Stimulated activated CD8-positive, alpha-beta memory T cell treated with anti-CD3 and anti-CD28 coated beads, Interleukin-4, amount 100 ng/mL, for 4 hours (primary cell): ENCODE measurements at places on chromosomes 5 and 9.

GRCh38 chr5:8997542-8998070 is 548.3 kb downstream of the SEMA5A start:
- DNase-seq = no peak

DNA sequence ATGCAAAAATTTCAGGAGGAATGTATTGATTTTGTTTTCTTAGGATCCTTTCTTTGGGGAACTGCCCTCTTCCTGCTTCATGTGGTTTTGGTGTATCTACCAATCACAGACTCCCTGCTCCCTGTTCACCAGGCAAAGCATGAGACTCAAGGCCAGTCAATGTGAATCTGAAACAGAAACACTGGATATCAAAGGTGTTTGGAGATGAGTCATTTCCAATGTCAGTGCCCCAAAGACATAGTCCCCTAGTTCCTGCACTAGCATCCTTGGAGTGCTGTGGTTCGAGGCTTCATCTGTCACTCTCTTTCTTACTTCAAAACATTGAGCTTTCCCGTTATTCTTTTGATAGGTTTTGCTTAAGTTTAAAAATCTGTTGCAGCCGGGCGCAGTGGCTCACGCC is 8.1 kb downstream of the PPP3R2 start:
- DNase-seq = no peak

GRCh38 chr9:136193127-136193890 is 11.6 kb downstream of the LHX3 start:
- no peak for DNase-seq

GRCh38 chr9:70940605-70941004 is 180.8 kb downstream of the TRPM3 start:
- no peak for DNase-seq

DNA sequence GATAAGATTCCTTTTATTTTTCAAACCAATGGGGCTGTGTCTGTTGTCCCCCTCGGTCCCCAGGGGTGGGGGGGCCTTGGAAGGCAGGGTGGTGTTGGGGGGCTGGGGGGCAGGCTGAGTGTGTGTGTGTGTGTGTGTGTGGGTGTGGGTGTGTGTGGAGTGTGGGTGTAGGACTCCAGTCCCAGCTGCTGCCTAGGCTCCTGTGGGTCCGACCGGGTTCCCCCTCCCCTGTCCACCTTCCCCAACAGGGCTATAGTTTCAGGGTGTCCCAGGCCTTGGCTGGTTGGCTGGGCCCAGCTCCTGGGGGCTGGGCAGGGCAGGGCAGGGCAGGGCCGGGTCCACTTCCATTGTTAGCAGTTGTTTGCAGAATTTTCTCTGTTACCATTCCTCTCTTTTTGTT is 2.1 kb upstream of the NFX1 start:
- DNase-seq = no peak

DNA sequence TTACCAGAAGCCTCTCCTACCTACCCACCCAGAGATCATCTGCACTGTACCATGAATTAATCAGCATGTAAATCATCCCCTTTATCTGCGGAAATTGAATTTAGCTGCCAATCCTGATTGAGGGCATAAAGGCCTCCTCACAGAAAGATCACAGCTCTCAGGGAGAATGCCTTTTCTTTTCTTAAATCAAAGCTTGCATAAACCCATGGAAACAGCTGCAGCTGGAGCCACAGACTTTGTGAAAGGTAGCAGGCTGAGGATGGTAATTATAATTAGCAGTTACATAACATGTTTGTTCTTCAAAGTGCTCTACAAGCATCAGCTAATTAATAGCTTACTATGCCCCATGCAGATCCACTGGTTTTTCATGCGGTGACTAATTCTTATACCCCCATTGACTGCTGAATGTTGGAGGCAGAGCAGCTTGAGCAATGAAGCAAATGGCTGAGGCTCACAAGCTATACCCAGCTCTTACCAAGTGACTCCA is 54.6 kb downstream of the SUSD1 start:
- DNase-seq = no peak

DNA sequence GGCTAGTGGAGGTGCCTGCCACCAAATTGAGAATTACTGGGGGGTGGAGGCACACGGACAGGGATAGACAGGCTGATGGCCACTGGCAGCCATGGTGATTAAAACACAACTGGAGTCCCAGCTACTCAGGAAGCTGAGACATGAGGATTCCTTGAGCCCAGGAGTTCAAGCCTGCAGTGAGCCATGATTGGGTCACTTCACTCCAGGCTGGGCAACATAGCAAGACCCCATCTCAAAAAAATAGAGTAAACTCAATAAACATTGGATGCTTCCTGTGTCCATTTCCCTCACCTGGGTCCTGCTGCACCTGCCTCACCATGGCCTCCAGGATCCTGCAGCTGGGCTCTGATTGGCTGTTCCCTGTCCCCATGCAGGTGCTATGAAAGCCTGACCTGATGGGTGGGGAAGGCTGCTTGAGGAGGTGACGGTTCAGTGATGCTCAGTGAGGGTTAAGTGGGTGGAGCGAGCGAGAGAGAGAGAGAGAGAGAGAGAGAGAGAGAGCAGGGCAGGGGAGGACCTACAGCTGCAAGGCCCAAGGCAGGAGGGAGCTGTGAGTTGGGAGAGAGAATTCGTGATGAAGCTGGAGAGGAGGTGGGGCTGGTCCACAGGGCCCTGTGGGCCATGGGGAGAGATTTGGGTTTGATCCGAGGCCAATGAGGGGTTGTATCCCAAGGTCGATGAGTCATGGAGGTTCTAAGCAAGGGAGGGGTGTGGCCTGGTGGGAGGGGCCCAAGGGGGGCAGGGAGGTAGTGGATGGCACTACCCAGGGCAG is 36.7 kb upstream of the FUBP3 start:
- no peak for DNase-seq

GRCh38 chr9:101026824-101027223 is 1.7 kb upstream of the PLPPR1 start:
- no peak for DNase-seq

DNA sequence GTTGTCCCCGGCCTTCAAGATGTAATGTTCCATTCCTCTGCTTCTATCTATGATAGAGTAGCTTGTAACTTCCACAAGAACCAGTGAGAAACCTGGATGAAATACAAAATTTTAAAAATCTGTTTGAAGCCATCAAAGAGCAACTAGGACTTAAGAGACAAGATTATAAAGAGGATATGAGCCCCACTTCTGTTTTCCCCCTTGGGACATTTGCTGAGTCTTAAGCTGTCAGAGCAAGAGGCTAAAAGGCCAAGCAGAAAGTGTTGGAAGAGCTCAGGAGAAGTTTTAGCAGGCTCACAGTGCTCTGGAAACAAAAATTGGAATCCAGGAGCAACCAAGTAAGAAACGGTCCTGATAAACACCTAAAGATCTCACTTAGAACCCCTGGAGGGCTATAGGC is 76.1 kb downstream of the ADRB2 start:
- DNase-seq = no peak

DNA sequence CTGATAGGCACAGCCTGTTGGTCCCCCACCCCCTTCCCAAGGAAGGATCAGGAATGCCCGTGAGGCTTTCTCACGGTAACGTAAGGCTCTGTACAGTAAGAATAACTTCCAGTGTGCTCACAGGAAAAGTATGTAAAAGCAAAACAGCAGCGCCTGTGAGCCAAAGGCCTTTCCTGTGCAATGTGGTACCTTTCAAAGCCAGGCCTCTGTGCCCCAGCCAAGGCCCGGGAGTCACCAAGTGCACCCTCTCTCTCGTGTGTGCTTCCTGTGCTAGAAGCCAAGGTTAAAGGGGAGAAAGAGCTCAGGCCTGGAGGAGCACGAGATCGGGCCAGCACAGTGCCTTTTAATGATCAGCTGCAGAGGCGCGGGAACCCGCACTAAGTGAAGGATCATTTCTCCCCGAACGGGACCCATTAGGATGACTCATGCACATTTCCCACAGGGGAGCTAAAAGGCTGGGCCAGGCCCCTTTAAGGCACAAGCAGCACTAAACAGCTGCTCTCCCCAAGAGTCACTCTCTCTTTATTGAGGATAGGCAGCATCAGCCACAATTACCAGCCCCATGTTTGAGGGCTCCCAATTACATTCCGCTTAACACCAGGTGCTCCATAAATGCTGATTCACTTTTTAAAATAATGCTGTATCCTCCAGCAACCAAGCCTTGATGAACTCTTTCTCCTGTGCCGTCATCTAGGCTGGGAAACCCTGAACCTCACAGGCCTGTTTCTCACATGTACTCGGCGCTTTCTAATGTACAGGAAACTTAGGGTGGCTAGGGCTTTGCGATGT is 42.8 kb downstream of the SHB start:
- no peak for DNase-seq

GRCh38 chr9:114388357-114388682 is 538 bp upstream of the AKNA start:
- no peak for DNase-seq

- DNase-seq = no peak
Measured at GRCh38 chr5:164062304-164062703, 556.9 kb downstream of the MAT2B start.

DNA sequence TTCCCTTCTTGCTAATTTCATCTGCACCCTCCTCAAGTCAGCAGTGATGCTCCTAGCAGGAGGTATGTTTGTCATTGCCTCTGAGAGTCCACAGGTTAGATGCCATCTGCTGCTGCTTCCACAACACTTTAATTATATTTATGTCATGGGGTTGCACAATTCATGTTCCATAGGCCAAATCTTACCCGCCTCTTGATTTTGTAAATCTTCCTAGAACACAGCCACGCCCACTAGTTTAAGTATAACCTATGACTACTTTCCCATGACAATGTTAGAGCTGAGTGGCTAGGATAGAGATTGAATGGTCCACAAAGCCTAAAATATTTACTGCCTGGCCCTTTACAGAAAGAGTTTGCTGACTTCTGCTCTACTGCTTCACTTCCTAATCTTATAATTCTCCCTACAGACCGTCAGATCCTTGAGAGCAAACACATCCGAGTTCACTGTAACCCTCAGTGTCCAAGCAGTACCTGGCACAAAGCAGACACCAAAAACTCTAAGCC is 21.1 kb downstream of the LIFR start:
- no peak for DNase-seq

DNA sequence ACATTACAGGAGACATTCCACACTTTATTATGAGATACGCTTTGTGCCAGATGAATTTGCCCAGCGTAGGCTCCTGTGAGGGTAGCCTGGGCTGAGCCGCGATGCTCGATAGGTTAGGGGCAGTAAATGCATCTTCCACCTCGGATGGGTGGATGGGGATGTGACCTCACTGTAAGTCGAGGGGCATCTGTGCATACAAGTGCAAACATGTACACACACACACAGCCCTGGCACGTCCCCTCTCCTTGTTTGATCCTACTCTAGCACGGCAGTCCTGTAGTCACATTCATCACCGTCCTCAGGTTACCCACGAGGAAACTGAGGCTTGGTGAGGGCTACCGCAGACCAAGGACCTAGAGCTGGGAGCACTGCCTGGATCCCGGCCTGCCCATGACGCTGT is 166.8 kb downstream of the COL23A1 start:
- no peak for DNase-seq

- DNase-seq = no peak
Measured at GRCh38 chr9:1591310-1591709, 423.8 kb upstream of the SMARCA2 start.

GRCh38 chr5:169657127-169657526 is 20.1 kb downstream of the DOCK2 start:
- DNase-seq = no peak

DNA sequence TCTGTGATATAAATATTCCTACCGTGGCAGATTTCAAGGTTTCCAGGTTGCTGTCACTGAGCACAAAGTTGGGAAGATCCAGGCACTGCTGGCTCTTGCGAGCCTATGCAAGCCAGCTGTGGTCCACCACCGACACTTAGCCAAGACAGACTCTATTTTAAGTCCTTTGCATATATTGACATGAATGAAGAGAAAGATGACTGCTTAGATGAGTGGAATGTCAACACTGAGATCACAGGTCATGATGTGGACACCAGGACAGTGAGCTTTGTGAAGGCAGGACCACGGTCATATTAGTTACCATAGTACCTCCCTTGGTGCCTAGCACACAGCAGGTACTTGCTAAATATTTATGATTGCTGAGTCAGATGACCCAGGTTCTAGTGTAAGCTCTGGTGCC is 217.0 kb downstream of the PAPPA start:
- no peak for DNase-seq

DNA sequence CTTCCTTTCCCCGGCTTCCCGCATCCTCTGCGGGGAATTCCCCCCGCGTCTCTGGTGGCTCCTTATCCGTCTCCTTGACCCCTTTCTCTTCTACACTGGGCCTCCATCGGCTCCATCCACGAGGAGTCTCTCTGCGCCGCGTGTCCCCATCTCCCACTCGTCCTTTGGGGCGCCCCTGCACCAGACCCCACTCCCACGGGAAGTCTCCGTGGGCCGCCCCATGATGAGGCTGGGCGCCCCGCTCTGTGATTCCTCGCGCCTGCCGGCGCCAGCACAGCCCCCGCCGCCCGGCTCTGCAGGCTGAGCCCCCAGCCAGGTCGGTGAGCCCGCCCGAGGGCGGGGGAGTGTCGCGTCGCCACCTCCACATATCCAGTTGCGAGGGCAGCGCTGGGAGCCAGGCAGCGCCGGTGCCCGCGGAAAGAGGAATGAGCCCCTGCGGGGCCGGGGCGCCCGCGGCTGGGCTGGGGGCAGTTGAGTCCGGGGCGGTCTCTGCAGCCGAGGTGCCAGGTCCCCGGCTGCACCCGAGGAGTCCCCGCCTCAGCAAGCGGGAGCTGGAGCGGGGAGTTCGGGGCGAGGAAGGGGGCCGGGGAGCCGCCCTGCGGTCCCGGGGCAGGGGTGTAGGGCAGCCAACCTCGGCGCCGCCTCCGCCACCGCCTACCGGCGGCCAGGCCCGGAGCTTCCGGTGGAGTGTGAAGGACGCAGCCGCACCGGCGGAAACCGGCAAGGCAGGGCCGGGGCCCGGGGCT is 2.1 kb upstream of the TRAF1 start:
- peak; percentile 72 for DNase-seq

GRCh38 chr9:34989946-34990635 is 546 bp downstream of the DNAJB5 start:
- DNase-seq = no peak

- DNase-seq = no peak
Measured at GRCh38 chr5:77024490-77024889, 5.7 kb upstream of the AGGF1 start.

DNA sequence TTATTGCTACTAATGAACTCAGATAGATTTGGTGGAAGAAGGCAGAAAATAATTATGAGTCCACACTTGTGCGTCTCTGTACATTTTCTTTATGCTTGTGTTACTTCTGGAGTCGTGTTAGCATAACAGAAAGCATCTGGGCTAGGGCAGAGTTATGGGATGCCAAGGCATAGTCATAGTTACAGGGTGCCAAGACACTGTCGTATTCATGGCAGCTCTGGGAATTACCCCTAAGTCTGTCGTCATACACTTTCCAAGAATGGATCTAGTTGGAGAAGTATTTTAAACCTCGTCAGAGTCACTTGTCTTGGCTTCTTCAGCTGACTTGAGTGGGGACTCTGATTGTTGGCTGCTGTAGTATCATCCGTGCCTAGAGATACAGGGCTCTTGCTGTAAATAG is 27.7 kb downstream of the CAMK4 start:
- DNase-seq = no peak

DNA sequence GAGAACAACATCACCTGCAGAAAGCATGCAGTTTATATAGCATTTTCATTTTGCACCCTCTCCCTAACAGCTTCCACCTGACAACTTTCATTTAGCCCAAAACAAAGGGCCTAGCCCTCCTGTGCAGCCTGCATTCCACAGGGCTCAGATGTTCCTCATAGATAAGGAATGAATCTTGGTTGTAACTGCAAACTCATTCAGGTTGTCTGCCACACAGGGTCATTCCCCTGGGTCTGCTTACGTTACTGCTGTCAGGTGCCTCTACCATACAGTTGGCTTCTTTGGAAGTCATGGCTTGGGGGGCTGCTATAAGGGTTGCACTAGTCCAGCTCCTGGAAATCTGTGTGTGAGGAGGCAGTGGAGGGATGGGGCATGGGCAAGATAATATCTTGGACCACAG is 2.7 kb upstream of the DCP2 start:
- DNase-seq = no peak
